Renal cortical epithelial cell (primary cell): ENCODE measurements at places on chromosomes 2 and 18. TPM values are rescaled to one million over a fixed set of nuclear protein-coding genes. Genes with fewer than 3 reads are reported as not detected.

The RAB17 gene
- total RNA-seq: 9.9 and 11.9 TPM in 2 replicates

The PIK3C3 gene
- total RNA-seq: 62.7 and 88.2 TPM in 2 replicates

The CFC1 gene
- not detected in 2 replicates for total RNA-seq

The IL1R2 gene
- total RNA-seq: 0.89 and 23.4 TPM in 2 replicates

The CAMKMT gene
- total RNA-seq: 5.7 and 10.0 TPM in 2 replicates

The ZNF2 gene
- 4.7 and 10.3 TPM in 2 replicates for total RNA-seq

The SRD5A2 gene
- total RNA-seq: 0.20 TPM in 1 of 2 replicates, not detected in the other

The VWC2L gene
- total RNA-seq: 0.15 TPM in 1 of 2 replicates, not detected in the other

The NYAP2 gene
- not detected in 2 replicates for total RNA-seq

The FSIP2 gene
- total RNA-seq: under 0.01 and 1.1 TPM in 2 replicates

The SLC19A3 gene
- total RNA-seq: 0.35 and 4.0 TPM in 2 replicates

The SCYGR2 gene
- not detected in 2 replicates for total RNA-seq

The GCG gene
- not detected in 2 replicates for total RNA-seq

The SCTR gene
- total RNA-seq: 6.2 TPM in 1 of 2 replicates, not detected in the other

The ANO7 gene
- total RNA-seq: 1.2 and 1.8 TPM in 2 replicates

The FOXI3 gene
- total RNA-seq: not detected in 2 replicates

The STARD6 gene
- total RNA-seq: 0.15 and 0.69 TPM in 2 replicates

The TUBA3E gene
- not detected in 2 replicates for total RNA-seq

The DPP4 gene
- 65.7 and 374 TPM in 2 replicates for total RNA-seq

DNA sequence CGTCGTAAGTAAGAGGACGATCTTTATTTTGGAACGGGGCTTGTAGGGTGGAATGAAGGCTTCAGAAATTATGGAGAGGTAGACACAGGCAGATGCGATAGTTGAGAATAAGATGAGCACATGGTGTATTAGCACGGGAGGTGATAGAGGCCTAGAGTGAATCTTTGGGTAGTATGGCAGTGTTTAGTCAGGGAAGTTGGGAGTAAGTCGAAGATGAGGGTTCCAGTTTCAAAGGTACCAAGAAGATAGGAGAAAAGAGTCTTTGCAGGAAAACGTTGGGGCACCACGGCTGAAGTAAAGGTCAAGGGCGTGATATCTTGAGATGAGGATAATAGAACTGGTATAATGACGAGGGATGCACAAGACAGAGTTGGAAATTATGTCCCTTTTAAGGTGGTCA, 654 bp downstream of the PIK3C3 start:
- no peak for DNase-seq

- no peak for DNase-seq
Measured at GRCh38 chr2:43133708-43134570, 92.5 kb downstream of the ZFP36L2 start.

GRCh38 chr2:101823347-101823791, 125.9 kb downstream of the MAP4K4 start:
- peak; percentile 78 for DNase-seq

- peak; percentile 61 for DNase-seq
Measured at GRCh38 chr18:44341759-44342158, 338.9 kb upstream of the SETBP1 start.

- no peak for DNase-seq
Measured at GRCh38 chr2:231418820-231419640, 23.5 kb downstream of the B3GNT7 start.

GRCh38 chr18:66727991-66728390, 124.1 kb upstream of the CDH19 start:
- DNase-seq: no peak

DNA sequence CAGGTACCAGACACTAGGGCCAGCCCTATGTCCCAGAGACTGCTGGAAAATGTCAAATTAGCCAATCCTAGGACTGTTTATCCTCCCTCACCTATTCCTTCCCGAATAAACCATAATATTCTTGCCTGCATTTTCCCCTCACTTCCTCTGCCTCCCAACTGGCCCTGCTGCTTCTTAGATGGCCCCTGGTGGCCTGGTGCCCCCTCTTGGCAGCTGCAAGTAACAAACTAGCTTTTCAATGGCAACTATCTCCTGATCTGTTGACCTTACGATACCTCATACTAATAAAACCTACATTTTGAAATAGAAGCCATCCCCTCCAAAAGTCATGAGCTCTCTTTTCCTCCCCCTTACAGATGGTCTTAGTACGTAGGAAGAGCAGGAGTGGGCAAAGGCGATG, 132.0 kb downstream of the ALPK2 start:
- DNase-seq: no peak

DNA sequence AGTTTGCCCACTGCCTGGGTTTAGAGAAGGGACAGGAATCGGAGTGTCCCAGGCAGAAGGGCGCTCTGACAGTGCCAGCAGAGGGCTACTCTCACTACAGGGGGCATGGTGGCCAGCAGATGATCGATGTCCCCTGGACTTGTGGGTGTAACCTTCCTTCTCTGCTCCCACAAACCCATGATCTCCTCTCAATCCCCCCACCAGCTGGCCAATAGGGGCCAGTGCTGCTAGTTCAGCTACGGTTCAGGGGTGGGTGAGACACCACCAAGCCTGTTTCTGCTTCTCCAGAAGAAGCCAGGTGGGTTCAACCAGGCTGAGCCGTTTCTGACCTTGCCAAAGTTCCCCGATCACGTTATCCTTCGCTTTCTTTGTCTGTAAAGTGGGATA, 1.3 kb downstream of the NPPC start:
- no peak for DNase-seq

DNA sequence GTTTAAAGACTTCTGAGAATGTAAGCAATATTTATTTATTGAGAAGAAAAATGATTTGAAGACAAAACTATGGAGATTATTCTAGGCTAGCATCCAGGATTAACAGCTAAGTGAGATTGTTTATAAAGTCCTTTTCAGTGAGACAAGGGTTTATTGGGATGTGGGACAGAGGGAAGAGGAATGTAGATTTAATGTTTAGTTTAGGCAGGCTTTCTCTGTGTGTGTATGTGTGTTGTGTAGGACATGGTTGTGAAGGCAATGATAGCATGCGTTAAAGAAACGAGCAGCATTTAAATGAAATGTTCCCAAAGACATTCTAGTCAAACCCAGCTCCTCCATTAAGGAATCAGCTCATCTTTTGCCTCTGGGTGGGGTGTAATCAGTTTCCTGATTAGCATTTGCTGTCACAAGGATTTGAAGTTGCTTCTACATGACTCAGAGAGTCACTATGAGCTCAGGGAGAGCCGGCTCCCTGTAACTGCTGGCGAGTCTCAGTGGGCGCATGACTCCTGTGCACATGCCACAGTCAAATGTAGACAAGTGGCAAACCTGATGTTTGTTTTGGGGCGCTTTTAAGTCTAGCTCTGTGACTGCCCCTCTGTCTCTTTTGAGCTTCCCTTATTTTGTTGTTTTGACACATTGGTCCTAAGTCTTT, 442.2 kb upstream of the CELF4 start:
- peak; percentile 42 for DNase-seq

- no peak for DNase-seq
Measured at GRCh38 chr2:238939074-238939473, 91.2 kb downstream of the TWIST2 start.

GRCh38 chr2:69798909-69799526, 30.4 kb upstream of the GMCL1 start:
- DNase-seq: no peak

GRCh38 chr2:133993160-133993559, 260.7 kb upstream of the MGAT5 start:
- DNase-seq: no peak

DNA sequence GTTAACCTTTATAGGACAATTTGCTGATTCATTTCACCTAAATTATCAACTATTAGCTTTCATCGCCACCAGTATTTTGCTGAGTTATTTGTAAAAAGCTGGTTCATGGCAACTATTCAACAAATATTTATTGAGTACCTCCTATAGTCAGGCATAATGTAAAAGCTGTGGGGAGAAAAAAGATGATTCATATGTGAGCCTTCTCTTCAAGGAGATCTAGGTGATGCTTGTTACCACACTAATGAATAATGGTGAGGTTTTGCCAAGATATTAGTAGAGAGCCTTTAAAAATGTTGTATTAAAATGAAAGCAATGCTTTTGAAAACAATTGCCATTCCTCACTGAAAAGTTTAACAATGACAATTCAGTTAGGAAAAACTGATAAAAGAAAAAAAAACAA, 187.8 kb downstream of the ANKRD44 start:
- no peak for DNase-seq

GRCh38 chr2:104321796-104322349, 532.0 kb upstream of the POU3F3 start:
- no peak for DNase-seq

DNA sequence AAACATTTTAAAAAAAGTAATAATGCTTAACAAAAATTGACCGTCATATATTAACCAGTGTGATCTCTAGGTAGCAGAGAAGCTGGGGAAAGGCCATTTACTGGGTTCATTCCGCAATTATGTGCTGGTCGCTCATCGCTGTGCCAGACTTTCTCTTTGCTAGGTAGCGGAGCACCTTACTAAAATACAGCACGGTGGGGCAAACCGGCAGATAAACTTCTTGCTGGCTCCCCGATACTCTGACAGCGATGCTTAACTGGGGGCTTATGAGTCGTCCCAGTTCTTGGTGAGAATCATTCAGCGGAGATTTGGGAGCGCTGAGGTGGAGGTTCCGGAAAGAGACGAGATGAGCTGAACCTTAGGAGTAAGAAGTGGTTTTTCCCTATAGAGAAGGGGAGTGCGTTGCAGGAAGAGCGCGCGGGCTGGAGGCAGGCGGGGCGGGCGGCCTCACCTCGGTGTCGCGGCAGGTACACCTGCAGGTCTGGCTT, 605 bp downstream of the C2orf68 start:
- no peak for DNase-seq

GRCh38 chr2:65530547-65531320, 98.3 kb upstream of the SPRED2 start:
- DNase-seq: no peak

DNA sequence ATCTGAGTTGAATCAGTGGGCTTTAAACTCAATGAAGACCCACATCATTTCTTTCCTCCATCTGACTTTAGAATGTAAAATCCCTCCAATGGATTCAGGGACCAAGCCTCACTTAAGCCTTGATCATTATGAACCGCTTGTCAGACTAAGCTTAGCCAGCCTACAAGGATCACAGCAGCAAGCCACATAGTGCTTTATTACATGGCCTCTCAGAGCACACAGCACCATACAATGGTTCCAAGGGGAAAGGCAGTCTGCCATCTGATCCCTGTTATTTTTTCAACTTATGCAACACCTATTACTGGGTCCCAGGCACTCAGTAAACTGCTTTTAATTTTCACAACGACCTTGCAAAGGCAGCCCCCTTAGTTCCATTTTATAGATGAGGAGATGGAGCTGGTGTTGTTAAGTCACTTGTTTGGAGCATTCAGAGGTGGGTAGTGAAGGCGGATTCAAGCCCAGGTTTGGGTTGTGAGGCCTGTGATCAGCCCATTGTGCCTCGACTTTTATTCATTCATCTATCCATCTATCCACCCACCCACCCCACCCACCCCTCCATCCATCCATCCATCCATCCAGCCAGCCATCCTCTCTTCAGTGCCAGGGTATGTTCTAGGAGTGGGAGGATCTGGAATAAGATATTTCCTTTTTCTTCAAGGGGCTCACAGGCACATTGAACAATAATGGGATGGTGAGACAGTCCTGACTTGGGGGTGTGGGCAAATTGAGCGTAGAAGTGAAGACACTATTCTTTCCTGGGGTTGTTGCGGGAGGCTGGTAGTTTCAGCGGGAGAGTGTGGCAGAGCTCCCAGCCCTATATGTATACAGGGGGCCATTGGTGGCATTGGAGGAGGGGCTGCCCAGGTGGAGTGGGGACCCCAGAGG, 141.2 kb downstream of the MYCN start:
- no peak for DNase-seq

- peak; percentile 95 for DNase-seq
Measured at GRCh38 chr2:147204102-147204501, 640.7 kb upstream of the ACVR2A start.

GRCh38 chr2:216916956-216917650, 57.2 kb upstream of the TNP1 start:
- no peak for DNase-seq

DNA sequence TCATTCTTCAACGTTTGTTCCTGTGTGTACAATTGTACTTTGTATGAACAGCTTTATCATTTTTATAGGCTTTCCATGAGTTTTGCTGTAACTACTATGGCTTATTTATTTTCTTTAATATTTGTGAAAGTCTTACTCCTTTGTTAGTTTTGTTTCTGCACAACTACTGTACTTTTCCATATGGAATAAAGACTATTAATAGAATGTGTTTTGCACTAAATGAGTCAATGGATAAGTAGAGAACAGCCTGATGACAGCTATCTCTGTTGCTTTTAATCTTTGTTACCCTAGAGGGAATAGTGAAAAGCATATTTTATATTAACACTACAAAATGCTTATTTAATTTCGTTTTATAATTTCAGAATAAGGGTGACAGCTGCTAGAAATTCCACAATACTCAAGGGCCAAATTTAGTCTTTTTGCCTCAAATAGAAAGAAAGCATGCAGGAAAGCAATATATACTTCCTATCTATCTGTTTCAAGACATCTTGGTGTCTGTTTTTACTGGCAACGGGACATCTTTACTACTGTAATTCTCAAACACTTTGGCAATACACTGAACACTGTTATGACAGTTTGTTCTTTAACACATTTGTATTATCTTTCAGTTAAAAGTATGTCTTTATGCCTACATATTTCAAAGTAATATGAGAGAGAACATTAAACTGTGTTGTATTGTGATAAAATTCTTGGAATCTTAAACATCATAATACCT, 53.9 kb downstream of the WDSUB1 start:
- DNase-seq: no peak

DNA sequence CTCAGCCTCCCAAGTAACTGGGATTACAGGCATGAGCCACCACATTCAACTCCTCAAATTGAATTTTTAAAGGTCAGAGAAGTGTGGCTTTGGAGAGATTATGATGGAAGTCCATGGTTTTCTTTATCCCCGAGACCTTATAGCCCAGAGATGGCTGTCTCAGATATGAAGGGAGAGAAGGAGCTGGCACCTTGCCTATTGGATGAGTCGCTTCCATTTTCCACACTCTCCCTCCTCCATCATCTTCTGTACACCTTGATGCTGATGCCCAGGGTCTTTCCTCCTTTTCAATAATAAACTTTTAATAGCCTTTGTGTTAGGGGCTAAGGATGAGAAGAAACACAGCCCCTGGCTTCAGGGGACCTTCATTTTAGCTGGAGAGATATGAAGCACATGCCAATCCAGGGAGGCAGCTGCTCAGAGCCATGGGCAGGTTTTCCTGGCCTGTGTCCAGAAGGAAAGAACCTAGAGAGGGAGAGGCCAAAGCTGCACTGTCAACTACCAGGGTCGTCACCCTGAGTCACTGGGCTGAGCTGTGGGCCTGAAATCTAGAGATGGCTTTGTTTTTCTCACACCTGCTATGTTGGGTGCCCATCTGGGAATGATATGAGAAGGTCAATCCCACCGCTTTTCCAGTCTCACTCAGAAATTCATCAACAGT, 146.0 kb upstream of the SERTAD2 start:
- peak; percentile 33 for DNase-seq

DNA sequence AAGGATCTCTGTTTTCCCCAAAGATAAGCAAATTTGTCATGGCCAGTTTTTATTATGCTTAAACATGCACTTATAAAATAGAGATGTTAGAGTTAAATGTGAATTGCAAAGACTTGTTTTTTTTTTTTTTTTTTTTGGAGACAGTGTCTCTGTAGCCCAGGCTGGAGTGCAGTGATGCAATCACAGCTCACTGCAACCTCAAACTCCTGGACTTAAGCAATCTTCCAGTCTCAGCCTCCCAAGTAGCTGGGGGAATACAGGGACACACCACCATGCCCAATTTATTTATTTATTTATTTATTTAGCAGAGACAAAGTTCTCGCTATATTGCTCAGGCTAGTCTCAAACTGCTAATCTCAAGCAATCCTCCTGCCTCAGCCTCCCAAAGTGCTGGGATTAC, 15.1 kb downstream of the PHOSPHO2 start:
- no peak for DNase-seq

GRCh38 chr2:152480821-152481399, 145.9 kb downstream of the FMNL2 start:
- DNase-seq: no peak
